Cerebellar nuclear complex (tissue), 1 donor: ENCODE measurements at places on chromosomes 7 and 10.

- DNase-seq, result no peak
Observed at GRCh38 chr10:130772056-130772455, 539.5 kb downstream of the TCERG1L start.

- no peak for DNase-seq
Observed at GRCh38 chr10:78727251-78727650, 341.5 kb upstream of the ZMIZ1 start.

GRCh38 chr7:112176241-112176640 is 30.0 kb downstream of the DOCK4 start:
- no peak for DNase-seq

GRCh38 chr7:66355756-66356155 is 150.6 kb downstream of the TPST1 start:
- DNase-seq, result no peak

DNA sequence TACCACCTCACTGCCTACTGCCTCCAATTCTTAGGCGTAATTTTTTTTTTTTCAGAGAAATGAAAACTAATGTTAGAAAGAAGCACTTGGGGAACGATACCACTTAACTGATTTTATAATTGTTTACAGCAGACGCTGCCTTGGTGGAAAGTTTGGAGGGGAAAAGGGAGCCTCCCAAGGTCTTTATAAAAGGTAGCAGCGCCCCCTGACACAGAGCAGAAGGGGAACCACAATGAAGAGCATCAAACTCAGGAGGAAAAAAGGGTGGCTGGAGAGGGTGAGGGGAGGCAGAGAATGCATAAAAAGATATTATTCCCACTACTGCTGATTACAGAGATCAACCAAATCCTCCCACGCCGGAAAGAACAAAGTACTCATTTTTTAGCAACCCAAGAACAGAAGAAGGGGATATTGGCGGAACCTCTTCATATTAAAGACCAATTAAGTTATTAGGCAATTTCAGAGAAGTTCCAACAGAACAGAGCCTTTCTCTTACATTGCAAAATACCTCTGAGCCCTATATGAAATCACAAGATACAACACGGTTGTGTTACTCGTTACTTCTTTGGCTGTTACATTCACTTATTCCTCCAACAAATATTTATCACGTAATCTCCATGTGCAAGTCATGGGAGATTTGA is 135.8 kb downstream of the TEX36 start:
- no peak for DNase-seq

DNA sequence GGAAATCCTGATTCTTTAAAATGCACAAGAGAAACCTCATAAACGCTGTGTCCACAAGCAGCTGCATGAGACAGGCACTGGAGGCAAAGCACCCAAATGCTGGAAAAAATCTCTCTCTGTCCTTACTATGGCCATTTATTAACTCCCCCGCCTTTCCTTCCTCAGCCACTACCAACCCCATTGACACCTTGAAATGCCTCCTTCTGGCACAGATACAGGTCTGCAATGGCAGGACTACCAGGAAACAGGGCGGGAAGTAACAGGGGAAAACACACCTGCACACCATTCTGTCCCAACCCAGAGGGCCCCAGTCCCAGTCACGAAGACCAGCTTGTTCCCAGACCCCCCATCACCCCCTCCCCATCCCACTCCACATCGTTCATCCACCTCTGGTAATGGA is 224.3 kb downstream of the PARD3 start:
- DNase-seq, result no peak

DNA sequence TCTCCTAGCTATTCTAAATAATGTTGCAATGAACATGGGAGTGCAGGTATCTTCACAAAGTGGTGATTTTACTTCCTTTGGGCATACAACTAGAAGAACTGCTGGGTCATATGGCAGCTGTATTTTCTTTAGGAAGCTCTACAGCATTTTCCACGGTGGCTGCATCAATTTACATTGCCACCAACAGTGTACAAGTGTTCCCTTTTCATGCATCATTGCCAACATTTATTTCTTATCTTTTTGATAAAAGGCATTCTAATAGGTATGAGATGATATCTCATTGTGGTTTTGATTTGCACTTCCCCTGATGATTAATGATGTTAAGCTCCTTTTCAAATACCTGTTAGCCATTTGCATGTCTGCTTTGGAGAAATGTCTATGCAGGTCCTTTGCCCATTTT is 52.6 kb downstream of the NT5C2 start:
- DNase-seq, result no peak

DNA sequence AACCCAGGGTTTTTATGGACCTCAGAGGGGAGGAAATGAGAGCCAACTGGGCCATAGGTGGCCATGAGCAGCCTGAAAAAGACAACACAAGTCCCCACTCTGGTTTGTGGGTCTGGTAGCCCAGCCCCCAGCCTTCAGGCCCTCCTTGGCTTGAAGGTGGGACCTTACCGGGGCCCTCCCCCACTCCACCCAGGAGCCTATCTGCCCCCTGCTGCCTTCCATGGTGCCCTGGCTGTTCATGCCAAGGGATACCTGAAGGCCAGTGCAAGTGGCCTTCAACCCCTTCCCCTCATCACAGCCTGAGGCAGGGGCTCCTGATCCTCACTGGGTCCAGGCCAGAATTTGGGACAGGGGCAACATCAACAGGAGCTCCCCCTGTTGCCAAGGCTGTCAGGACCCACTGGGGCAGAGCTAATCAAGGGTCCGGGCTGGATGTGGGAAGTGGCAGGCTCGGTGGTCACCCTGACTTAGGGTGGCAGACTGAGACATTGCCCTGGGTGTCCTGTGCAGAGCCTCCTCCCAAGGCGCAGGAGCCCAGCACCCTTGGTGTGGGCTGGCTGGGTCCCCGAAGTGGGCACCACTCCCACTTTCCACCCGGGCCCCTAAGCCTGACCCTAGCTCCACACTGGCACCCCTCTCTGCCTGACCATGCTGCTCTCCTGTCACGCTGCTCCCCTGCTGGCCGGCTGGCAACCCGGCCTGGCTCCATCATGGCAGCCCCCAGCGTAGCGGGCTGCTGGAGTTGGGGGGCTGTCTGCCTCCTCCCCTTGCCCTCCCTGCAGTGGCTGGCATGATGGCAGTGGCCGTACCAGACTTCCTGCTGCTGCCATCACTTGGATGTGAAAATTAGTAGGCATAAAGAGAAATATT is 6.4 kb downstream of the WDFY4 start:
- no peak for DNase-seq

DNA sequence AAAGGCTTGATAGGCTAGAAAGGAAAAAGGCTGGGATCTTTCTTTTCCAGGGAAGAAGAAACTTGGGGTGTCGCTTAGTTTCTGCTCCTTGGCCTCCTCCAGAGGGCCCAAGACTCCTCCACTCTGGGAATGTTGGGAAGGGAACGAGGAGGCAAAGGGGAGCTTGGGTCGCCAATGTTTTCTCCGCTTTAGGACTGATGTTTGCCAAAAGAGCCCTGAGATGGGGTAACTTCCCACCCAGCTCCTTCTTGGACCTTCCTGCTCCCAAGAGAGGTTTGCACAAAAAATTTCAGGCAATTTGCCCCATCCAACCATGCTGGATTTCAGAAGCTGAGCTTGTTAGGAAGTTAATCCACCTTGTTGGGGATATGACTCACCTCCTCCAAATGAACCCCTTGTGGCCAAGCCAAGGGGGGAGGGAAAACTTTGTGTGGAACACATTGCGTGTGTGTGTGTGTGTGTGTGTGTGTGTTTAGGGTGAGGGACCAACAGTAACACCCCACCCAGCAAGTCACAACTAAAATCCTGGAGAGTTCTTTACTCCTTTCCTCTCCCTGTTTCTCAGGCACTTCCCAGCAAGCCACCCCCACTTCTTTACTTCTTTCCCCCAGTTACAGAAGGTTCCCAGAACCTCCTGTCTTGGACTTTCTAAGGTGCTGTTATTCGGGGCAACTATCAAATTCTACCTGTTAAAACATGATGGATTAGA is 8.7 kb upstream of the HOXA2 start:
- no peak for DNase-seq

GRCh38 chr7:23055582-23056178 is 41.8 kb upstream of the HYCC1 start:
- DNase-seq, result no peak

DNA sequence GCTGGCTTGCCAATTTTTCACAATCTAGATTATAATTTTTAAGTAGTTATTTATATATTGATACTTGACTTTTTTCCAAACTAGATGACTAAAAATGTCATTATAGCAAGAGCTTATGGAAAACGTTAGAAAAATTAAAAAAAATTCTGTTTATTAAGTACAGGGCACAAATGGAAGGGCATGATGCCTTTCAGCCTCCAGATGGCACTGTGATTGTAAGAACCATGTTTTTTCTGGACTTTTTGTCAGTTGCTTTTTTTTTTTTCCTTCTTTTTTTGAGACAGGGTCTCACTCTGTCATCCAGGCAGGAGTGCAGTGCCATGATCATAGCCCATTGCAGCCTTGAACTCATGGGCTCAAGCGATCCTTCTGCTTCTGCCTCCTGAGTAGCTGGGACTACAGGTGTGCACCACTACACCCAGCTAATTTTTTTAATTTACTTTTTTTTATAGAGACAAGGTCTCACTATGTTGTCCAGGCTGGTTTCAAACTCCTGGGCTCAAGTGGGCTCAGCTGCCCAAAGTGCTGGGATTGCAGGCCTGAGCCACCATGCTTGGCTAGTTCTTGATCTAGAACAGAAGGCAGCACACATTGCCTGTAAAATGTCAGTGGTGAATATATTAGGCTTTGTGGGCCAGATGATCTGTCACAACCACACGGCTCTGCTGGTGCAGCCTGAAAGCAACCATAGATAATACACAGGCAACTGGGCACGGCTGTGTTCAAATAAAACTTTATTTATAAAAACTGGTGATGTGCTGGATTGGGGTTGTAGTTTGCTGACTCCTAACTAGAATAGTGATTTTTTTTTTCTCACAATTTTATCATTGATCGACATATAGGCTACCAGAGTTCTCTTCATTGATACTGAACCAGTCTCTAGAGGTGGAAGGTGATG is 27.4 kb downstream of the UCMA start:
- DNase-seq, result no peak

DNA sequence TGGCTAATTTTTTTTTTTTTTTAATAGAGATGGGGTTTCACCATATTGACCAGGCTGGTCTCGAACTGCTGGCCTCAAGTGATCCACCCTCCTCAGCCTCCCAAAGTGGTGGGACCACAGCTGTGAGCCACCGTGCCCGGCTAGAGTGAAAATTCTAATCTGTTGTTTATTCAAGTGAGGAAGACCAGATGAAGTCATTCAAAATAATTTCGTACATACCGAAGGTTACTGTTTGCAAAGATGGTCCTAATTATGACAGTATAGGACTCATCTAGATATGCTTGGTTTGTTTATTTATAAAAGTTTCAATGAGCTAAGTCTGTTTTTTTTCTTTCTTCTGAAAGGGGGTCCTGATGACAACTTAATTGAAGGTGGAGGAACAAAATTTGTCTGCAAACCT is 376.8 kb downstream of the EXOC4 start:
- no peak for DNase-seq

DNA sequence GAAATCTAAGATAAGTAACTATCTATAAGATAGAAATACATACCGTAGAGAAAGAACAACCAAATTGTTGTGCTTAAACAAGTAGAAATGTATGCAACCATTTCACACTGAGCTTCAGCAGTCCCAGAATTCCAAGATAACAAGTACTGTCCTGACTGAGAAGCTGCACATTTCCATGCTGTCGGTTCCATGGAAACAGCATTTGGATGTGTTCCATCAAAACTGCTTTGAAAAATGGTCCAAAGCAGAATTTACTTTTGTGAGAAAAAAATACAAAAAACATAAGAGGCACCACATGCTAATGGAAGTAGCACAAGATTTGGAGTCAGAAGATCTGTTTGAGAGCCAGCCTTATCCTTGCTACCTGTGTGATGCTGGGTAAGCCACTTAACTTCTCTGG is 92.6 kb downstream of the MTERF1 start:
- no peak for DNase-seq

GRCh38 chr10:102565793-102566192 is 62.0 kb downstream of the SUFU start:
- no peak for DNase-seq

GRCh38 chr7:102055181-102055976 is 231.3 kb upstream of the SH2B2 start:
- DNase-seq, result no peak

DNA sequence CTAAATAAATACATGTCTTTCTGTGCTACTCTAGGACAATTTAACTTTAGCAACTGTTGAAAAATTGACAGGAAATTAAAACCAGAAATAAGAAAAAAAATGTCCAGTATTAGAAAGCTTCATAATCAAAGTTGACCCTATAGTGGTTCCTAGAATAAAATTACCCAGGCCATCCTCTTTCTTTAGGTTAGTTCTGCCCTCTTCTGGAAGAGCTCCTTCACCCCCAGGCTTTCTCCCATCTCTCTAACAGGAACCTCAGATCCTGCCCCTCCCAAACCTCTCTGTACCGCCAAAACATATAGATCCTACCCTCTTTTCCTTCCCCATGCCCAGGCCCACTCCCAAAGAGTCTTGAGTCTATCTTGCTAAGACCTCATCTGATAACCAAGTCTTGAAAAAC is 159.4 kb upstream of the CDK1 start:
- DNase-seq, result no peak

GRCh38 chr10:15473396-15473767 is 102.3 kb upstream of the FAM171A1 start:
- no peak for DNase-seq

DNA sequence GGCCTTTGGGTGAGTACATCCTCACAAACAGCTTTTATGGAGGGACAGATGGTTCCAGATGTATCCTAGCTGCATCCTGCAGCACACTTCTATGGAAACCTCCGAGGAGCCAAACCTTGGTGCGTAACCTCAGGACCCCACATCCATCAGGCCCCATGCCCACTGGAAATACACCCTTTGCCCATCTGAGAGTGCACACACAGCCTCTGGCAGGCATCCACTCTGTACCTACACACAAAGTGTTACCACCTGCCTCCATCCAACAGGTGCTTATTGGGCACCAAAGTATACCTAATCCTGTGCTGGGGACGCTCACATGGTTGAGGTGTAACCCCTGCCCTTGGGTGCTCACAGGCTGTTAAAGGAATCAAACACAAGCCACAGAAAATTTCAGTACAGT is 117.9 kb downstream of the ADCY1 start:
- no peak for DNase-seq

DNA sequence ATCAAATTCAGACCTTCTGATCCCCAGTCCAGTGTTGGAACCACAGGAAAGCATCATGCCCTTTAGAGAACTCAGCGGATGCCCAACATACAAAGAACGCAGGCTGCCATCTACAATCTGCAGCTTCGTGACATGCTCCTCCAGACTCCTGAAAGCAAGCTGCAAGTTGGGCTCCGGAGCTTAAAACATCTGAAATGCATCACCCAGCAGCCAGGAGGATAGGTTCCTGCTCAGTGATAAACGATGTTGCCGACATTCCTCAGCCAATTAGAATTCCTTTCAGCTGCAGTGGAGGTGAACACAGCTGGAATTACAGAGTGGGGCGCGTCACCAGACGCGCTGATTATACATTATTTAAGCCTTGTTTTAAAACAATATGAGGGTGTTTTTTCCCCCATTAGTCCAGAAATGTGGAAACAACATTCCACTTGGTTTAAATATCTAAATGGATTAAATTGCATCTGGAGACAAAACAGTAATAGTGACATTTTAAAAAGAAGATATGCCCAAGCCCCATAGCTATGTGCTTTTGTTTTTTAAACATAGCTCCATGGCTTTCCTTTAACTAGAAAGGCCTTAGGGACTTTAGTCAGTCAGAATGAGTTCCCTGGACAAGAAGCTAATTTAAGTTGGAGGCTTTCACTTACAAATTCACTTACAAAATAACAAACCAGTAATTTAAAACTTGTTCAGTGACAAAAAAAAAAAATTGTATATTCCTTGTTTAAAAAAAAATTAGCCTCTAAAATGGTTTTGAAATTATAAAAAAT is 6.3 kb downstream of the SMURF1 start:
- no peak for DNase-seq

GRCh38 chr7:154913638-154914307 is 89.2 kb downstream of the PAXIP1 start:
- DNase-seq, result peak; percentile 50
